ENCODE measurements at places on chromosomes 11 and 22. TPM values are rescaled to one million over a fixed set of nuclear protein-coding genes. Genes with fewer than 3 reads are reported as not detected.

The DEPDC7 gene
- 33.3 TPM for total RNA-seq

The SLC1A2 gene
- total RNA-seq = 16.5 TPM

The RAB38 gene
- total RNA-seq = 0.13 TPM

The MMP3 gene
- 1.2 TPM for total RNA-seq

The CARNS1 gene
- total RNA-seq = not detected

The TRIM6 gene
- total RNA-seq = not detected

The CSNK2A3 gene
- total RNA-seq = 5.4 TPM

The INPP5J gene
- 0.24 TPM for total RNA-seq

The SYT13 gene
- 0.14 TPM for total RNA-seq

The DESI1 gene
- total RNA-seq = 21.6 TPM

The GAB4 gene
- not detected for total RNA-seq

GRCh38 chr22:22884888-22885840, 2.5 kb upstream of the IGLL5 start:
- no peak overlapping the region for H3K27ac ChIP-seq
- peaks cover 2% of the 10 kb centered on the region for H3K27me3 ChIP-seq
- DNase-seq = no peak
- H3K36me3 ChIP-seq = no peaks in the 10 kb centered on the region
- no peak overlapping the region for H3K4me3 ChIP-seq
- no peaks in the 10 kb centered on the region for H3K4me1 ChIP-seq

DNA sequence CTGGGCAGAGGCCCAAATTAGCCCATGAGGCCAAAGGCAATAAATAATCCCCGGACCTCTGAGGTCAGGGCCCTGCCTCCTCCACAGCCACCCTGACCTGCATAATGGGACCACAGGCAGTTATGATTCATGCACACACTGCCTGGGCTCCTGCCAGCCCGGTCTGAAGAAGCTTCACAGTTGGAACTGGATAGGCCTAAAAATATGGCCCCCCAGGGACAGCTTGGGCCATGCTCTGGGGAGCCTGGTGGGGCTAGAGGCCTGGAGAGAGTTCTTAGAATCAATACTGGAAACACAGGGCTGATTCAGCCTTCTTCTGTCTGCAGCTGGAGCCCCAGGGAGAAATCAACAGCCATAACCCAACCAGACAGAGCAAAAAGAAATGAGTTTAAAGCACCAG, 112.8 kb upstream of the CADM1 start:
- H3K4me3 ChIP-seq = no peak overlapping the region
- H3K27ac ChIP-seq = no peak overlapping the region
- H3K36me3 ChIP-seq = no peaks in the 10 kb centered on the region
- no peak for DNase-seq

GRCh38 chr11:88695689-88696414, 358.3 kb upstream of the CTSC start:
- no peak overlapping the region for H3K4me3 ChIP-seq
- no peaks in the 10 kb centered on the region for H3K36me3 ChIP-seq
- H3K4me1 ChIP-seq = no peaks in the 10 kb centered on the region
- H3K27me3 ChIP-seq = no peaks in the 10 kb centered on the region

GRCh38 chr22:42184852-42185251, 54.2 kb upstream of the CYP2D6 start:
- H3K36me3 ChIP-seq = peaks cover 4% of the 10 kb centered on the region
- no peak overlapping the region for H3K4me3 ChIP-seq
- no peak for DNase-seq
- H3K4me1 ChIP-seq = peaks cover 26% of the 10 kb centered on the region
- H3K27me3 ChIP-seq = no peaks in the 10 kb centered on the region

DNA sequence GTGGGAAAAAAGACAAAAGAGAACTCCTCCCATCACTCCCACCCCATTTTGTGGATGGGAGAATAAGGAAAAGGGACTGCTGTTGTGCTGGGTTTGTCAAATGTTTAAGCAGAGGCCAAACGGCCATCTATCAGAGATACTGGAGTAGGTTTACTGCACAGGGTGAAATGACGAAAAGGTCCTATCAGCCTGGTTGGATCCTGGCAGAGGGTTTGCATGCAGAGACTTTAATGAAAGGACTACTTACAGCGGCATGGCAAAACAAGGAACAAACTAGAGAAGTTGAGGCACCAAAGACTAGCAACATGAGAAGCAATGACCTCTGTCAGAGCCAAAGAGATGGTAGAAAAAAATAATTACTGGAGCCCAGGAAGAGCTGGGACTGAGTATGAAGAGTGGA, 32.2 kb upstream of the HEPHL1 start:
- H3K27ac ChIP-seq = no peak overlapping the region
- no peaks in the 10 kb centered on the region for H3K4me1 ChIP-seq
- no peaks in the 10 kb centered on the region for H3K27me3 ChIP-seq
- no peak overlapping the region for H3K4me3 ChIP-seq
- no peaks in the 10 kb centered on the region for H3K36me3 ChIP-seq

DNA sequence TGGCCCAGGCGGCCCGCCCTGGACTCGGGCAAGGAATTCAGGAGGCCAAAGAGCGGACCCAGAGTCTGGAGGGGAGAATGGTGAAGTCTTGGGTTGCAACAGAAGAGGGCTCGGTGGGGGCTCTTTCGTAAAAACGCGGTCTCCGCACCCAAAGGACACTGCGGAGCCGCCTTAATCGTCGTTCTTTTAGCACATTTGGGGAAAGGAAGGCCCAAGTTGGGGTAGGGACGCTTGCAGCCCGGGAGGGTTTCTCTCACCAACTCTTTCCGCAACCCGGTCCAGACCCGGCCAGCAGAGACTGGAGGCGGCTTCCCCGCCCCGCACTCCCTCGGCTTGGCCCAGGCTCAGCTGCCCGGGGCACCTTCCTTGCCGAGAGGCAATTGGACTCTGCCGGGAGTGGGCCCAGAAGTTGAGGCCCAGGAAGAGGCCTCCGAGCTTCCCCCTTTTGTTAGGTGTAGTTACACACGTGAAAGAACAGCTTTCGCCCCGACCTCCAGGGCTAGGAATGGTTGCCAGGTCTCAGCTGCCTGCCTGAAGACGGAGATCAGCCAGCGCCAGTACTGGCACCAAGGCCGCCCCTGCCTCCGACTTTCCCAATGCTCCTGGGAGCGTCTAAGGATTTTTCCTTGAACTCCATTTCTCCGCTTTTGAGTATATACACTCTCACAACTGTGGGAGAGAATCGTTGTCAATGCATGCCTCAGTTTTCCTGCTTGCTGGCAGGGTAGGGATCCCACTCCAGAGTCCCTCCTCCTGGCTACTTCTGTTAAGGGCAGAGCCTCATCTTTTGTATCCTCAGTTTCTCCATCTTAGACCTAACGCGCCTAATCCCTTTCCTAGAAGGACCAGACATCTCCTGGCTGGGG, 3.7 kb downstream of the ALX4 start:
- no peak for DNase-seq
- H3K27ac ChIP-seq = no peak overlapping the region
- H3K36me3 ChIP-seq = no peaks in the 10 kb centered on the region

- no peak overlapping the region for H3K27ac ChIP-seq
- peaks cover 5% of the 10 kb centered on the region for H3K4me1 ChIP-seq
- no peak overlapping the region for H3K4me3 ChIP-seq
- H3K27me3 ChIP-seq = no peaks in the 10 kb centered on the region
Measured at GRCh38 chr11:34037016-34037415, 14.5 kb upstream of the CAPRIN1 start.

DNA sequence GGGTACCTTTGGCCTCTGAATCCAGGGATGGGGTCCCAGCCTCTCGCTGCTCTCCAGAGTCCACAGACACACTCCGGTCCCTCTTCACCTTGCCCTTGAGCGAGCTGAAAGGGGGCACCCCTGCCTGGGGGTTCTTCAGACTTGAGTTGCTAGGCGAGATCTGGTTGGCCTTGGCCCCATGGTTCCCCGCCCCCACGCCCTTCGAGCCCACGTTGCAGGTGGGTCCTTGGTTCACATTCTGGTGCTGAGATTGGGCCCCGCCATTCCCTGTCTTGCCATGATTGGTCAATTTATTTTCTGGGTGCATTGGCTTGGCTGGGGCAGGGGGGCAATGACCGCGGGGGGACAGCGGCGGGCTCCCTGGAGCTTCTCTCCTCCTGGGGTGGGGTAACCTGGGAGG, 17.5 kb downstream of the BCL9L start:
- no peak for DNase-seq
- H3K27me3 ChIP-seq = no peaks in the 10 kb centered on the region
- H3K36me3 ChIP-seq = peaks cover 33% of the 10 kb centered on the region
- no peak overlapping the region for H3K27ac ChIP-seq
- H3K4me1 ChIP-seq = peaks cover 53% of the 10 kb centered on the region
- H3K4me3 ChIP-seq = no peak overlapping the region

DNA sequence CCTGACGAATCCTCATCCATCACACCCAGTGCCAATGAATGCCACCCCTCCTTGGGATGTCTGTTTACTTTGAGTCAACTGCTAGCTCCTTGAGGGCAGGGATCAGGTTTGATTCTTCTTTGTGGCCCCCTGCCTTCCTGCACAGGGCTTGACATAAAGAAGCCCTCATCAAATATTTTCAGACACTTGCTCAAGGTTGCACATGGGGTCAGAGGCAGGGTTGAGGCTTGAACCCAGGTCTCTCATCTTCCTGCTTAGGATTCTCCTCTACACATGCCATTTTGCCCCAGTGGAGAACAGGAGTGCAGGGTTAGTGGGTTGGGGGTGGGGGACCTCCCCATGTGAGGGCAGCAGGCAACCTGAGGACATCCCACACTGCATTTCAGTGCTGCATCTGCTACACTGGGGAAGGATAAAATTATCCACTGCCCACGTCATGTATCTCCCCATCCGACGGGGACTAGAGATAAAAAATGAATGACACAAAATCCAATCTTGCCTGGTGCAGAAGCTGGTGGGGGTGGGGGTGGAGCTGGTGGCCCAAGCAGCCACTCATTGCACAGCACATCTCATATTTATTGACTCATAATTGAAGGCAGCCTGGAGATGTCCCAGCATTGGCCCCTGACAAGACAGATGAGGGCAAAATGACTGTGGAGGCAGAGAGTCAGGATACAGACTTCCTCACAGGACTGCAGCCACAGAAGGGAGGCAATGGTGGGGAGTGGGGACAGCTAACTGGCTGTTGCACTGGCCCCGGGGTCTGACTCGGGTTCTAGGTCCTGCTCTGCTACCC, 41.3 kb downstream of the NEU3 start:
- no peak for DNase-seq
- H3K4me3 ChIP-seq = no peak overlapping the region
- no peak overlapping the region for H3K27ac ChIP-seq
- H3K36me3 ChIP-seq = no peaks in the 10 kb centered on the region

DNA sequence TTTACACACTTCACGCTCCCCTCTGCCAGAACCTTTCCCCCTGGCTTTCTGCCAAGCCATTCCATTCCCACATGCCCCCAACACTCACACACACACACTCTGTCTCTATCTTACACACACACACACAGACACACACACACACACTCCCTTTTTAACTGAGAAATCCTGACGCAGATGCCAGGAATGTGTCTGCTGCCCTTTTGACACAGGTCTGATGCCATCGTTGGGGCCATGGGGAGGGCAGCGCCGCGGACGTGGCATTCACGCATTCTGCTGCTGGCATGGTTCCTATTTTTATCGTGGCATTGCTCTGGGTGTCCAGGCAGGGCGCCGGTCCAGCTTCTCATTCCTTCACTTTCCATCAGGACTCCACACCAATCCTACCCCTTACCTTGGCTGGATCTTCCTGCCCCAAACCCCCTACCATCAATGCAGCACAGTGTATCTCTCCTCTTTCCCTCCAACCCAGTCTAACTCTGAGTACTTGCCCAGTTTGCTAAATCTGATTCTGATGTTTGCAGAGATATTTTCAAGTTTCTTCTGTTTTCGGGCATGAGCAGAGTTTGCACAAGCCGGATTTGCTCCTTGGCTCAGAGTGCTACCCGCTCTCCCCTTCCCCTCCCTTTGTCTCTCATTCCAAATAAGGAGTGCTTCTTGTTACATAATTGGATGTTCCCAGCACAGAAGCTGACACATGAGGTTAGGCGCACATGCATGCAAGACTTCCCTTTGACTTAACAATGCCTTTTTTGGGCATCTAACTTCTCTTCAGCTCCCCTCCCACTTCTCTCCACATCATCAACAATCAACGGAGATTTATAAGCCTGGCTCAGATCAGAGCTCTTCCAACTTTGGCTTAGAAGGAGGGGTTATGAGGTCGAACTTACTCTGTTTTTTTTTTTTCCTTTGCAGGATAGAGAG, 18.8 kb downstream of the SNX19 start:
- H3K27ac ChIP-seq = no peak overlapping the region
- H3K36me3 ChIP-seq = no peaks in the 10 kb centered on the region
- H3K27me3 ChIP-seq = no peaks in the 10 kb centered on the region
- H3K4me3 ChIP-seq = no peak overlapping the region

DNA sequence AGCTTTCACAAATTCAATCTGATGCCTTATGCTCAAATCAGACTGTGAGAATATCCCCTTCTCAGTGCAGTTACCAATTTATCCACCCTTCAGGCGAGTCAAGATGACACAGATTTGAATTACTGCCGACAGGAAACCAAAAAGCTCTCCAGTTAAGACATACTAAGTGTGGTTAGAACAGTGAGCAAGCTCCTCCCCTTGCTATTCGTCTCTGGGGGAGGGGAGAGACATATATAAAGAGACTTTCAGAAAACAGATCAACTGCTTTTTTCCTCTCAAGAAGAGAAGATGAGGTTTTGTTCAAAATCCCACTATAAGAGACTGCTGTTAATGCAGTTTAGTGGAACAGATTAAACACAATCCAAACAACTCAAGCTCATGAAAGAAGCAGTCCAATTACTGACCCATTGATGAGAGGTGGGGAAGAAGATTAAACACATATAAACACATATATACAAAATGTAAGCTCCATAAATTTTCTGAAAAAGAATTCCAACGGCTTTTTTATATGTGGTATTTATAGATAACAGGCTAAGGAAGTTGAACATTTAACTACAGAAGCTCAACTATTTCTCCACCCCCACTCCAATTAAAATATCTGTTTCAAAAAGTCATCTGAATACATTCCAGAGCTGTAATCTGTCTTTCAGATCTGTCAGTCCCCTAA, 102.7 kb downstream of the MRTFA start:
- peaks cover 28% of the 10 kb centered on the region for H3K4me1 ChIP-seq
- no peaks in the 10 kb centered on the region for H3K36me3 ChIP-seq
- no peak overlapping the region for H3K4me3 ChIP-seq

GRCh38 chr11:118048472-118049370, 28.2 kb upstream of the TMPRSS4 start:
- no peak for DNase-seq
- no peaks in the 10 kb centered on the region for H3K36me3 ChIP-seq
- no peaks in the 10 kb centered on the region for H3K27me3 ChIP-seq
- H3K4me1 ChIP-seq = no peaks in the 10 kb centered on the region
- H3K4me3 ChIP-seq = no peak overlapping the region

- H3K27ac ChIP-seq = no peak overlapping the region
- H3K27me3 ChIP-seq = no peaks in the 10 kb centered on the region
- H3K4me1 ChIP-seq = no peaks in the 10 kb centered on the region
- no peak for DNase-seq
- no peak overlapping the region for H3K4me3 ChIP-seq
Measured at GRCh38 chr11:72972496-72973128, 158.4 kb downstream of the ATG16L2 start.

GRCh38 chr22:47050401-47051051, 288.1 kb downstream of the TBC1D22A start:
- no peak overlapping the region for H3K4me3 ChIP-seq
- no peaks in the 10 kb centered on the region for H3K27me3 ChIP-seq
- 0 out of 3 replicates have a peak, but pooled peaks cover 9% of the 10 kb centered on the region for H3K36me3 ChIP-seq
- DNase-seq = no peak
- peaks cover 24% of the 10 kb centered on the region for H3K4me1 ChIP-seq
- H3K27ac ChIP-seq = no peak overlapping the region

GRCh38 chr11:11167806-11168205, 185.2 kb downstream of the CSNK2A3 start:
- H3K36me3 ChIP-seq = no peaks in the 10 kb centered on the region
- H3K4me3 ChIP-seq = no peak overlapping the region
- H3K27ac ChIP-seq = no peak overlapping the region
- no peak for DNase-seq
